ENCODE measurements at places on chromosomes 2 and 18.
A peak's percentile ranks its signal among the peaks of the same experiment; 100 is the strongest.

DNA sequence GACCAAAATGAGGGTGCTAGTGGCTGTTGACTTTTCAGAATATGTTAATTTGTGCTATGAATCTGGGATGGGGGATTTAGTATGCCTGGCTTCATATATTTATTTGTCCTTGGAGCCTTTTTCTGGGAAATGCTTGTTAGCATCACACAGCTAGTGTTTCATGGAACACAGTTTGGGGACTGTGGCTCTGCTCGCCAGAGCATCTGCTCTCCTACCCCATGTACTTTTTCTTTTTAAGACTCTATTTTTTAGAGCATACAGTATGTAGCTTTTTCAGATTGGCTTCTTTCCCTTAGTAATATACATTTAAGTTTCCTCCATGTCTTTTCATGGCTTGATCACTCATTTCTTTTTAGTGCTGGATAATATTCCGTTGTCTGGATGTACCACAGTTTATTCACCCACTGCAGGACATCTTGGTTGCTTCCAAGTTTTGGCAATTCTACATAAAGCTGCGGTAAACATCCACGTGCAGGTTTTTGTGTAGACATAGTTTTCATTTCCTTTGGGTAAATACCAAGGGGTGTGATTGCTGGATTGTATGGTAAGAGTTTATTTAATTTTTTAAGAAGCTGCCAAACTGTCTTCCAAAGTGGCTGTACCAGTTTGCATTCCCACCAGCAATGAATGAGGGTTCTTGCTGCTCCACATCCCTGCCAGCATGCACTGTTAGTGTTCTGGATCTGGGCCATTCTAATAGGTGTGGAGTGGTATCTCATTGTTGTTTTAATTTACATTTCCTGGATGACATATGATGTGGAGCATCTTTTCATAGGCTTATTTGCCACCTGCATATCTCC, 44.1 kb downstream of the EFR3B start:
- H3K4me1 ChIP-seq = no peaks in the 10 kb centered on the region
- no peak for DNase-seq
- H3K27me3 ChIP-seq = peaks cover 10% of the 10 kb centered on the region

- no peak overlapping the region for H3K4me3 ChIP-seq
- peak overlapping the region; percentile 25 for H3K27ac ChIP-seq
- H3K27me3 ChIP-seq = no peaks in the 10 kb centered on the region
- peaks cover 20% of the 10 kb centered on the region for H3K36me3 ChIP-seq
These were observed 121.4 kb upstream of the MGAT5 start for GRCh38 chr2:134132490-134132857.

- no peaks in the 10 kb centered on the region for H3K4me1 ChIP-seq
- H3K27me3 ChIP-seq = no peaks in the 10 kb centered on the region
- no peak within 1 kb of the TSS for H3K4me3 ChIP-seq
- no peak for DNase-seq
- no peak within 1 kb of the TSS for H3K27ac ChIP-seq
These were observed at the start of gene MC4R for GRCh38 chr18:60372596-60372995. MC4R (minus strand) TSS chr18:60372775; CDS start chr18:60372349, 426 bp downstream.

GRCh38 chr2:127796389-127796788, 14.6 kb downstream of the WDR33 start:
- peaks cover 31% of the 10 kb centered on the region for H3K36me3 ChIP-seq
- peaks cover 31% of the 10 kb centered on the region for H3K4me1 ChIP-seq
- H3K27me3 ChIP-seq = no peaks in the 10 kb centered on the region
- DNase-seq = no peak

Data from effector memory CD8-positive, alpha-beta T cell (primary cell).